ENCODE measurements at places on chromosomes 1 and 21.

GRCh38 chr1:181179987-181180365, 91.5 kb downstream of the IER5 start:
- no peak for DNase-seq

DNA sequence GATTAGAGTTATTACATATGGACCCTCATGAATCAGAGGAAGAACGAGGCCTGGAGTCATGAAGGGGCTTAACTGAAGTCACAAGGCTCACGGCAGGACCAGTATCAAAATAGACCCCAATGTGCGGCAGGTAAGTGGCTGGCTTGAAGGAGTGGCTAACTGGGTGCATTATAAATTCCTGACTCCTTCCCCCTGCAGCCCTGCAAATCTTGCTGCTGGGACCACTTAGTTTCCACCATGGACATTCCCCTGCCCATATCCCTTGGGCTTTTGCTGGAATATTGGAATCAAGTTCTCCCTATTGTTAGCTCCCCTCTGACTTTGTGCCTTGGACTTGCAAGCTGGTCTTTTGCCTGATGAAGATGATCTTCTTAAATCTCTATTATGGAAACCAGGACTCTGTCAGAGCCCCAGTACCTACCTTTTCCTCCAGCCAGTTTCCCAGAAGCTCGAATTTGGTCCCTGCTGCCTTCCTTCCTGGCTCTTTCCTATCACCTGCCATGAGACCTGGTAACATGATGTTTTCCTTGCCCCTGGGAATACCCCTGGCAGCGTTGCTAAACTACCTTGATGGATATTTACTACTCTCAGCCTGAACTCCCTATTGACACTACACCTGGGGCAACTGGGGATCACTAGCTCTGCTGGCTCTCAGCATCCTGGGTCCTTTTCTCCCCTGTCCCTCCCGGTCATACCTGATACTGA, 156.0 kb upstream of the JUN start:
- DNase-seq, result no peak

GRCh38 chr1:57848406-57848805, 424.5 kb upstream of the DAB1 start:
- DNase-seq, result no peak

- no peak for DNase-seq
Measured at GRCh38 chr1:155529929-155530328, 32.7 kb downstream of the ASH1L start.

DNA sequence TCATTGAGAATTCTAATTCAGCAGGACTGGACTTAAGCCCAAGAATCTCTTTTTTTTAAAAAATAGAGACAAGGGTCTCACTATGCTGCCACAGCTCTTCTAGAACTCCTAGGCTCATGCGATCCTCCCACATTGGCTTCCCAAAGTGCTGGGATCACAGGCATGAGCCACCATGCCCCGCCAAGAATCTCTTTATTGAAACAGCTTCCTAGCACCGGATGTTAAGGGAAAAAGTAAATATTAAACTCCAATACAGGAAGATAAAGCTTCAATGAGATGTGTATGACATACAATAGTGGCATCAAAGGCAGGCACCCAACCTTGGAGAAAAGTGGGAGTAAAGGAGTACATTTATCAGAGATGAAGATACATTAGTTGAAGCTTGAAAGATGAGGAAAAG, 25.5 kb downstream of the PUM1 start:
- DNase-seq, result no peak

- no peak for DNase-seq
Measured at GRCh38 chr1:105386489-105386888, 1636.8 kb downstream of the AMY1C start.

GRCh38 chr1:219189952-219190351, 16.3 kb downstream of the LYPLAL1 start:
- DNase-seq, result no peak

GRCh38 chr1:44405798-44406736, 1.0 kb downstream of the RNF220 start:
- no peak for DNase-seq

GRCh38 chr1:200134116-200134515, 106.6 kb downstream of the NR5A2 start:
- DNase-seq, result no peak

GRCh38 chr1:152739841-152740240, 18.0 kb upstream of the KPRP start:
- DNase-seq, result no peak

DNA sequence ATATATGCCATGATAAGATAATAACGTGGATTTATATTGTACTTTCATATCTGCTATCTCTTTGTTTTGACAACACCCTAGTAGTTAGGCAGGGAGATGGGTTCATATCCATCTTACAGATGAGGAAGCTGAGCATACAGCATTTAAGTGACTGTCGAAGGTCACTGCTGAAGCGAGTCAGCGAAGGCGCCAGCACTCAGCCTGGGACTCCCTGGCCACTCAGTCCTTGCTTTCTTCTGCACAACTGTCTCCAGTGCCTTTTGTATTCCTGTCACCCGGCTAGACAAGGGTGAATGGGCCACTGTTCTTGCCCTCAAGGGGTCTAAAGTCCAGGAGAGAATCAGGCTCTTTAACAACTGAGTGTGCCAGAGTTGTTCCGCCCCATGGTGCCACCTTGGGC, 3.1 kb downstream of the ARHGEF10L start:
- no peak for DNase-seq

DNA sequence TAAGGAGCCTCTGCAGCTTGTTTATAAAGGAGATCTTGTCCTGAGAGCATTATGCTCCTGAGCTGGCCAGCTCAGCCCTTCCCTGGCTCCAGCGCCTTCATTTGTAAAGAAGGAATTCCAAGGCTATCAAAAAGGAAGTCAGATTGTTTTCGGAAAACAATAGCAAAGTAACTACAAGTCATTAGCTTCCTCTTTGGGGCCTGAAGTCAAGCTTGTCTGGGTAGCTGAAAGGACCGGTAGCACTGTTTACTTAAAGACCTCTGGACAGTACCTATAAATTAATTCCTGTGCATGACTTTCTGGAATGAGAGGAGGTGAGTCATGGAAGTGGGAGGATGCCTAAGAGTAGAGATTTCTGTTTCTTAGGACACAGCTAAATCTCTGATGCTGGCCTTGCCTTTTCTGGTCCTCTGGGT, 20.7 kb upstream of the GJA5 start:
- DNase-seq, result no peak

DNA sequence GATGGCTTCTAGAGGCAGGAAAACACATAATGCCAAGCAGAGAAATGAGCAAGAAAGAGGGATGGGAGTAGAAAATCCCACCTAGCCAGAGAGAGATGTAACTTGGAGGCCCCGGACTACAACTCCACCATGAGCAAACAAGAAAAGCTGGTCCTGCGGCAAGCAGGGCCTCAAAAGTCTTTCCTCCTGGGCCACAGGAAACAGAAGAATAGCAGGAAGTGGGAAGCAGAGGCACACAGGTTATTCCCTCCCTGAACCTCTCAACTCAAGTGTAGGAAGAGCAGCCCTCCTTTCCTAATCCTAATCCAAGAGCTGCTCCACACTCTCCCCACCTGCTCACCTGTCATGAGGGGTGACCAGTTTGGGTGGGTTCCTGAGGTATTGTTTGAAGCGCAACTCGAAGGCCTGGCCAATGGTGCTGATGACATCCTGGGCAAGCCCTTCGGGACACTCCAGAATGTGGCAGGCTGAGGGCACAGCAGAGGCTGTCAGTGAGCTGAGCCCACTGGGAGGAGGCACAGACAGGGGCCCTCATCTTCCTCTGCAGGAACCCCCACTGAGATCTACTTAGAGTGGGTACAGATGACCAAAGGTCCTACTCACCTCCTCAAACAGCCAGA, 3.1 kb downstream of the SHC1 start:
- DNase-seq, result no peak

GRCh38 chr1:65918564-65918963, 125.9 kb downstream of the PDE4B start:
- DNase-seq, result no peak

GRCh38 chr1:181043025-181043888, 9.5 kb downstream of the MR1 start:
- no peak for DNase-seq

DNA sequence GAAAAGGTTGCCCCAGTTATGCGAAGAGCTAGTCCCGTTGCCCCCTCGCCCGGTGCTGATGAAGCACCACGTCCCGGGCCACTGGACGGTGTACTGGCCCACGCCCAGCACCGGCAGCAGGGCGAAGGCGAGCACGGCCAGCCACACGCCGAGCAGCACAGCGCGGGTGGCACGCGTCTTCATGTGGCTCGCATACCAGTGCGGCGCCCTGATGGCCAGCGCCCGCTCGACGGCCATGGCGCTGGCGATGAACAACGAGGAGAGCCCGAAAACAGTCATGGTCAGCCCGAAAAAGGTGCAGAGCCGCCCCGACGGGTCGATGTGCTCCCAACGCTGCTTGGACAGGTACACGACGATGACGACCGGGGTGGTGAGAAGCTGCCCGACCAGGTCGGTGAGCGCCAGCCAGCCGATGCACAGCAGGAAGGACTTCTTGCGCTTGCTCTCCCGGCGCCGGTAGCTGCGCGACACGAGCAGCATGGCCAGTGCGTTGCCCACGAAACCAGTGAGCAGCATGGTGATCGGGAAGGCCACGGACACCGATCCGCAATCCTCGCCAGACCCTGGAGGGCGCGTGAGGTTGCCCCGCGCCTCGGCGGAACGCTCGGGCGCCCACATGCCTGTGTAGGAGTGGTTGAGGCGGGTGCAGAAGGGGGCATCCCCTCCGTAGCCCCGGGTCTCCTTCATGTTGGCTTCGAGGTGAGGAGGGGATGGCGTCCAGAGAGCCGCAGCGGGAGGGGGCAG, 553 bp downstream of the PTGER3 start:
- no peak for DNase-seq

GRCh38 chr1:187051618-187052232, 223.0 kb downstream of the PLA2G4A start:
- no peak for DNase-seq

DNA sequence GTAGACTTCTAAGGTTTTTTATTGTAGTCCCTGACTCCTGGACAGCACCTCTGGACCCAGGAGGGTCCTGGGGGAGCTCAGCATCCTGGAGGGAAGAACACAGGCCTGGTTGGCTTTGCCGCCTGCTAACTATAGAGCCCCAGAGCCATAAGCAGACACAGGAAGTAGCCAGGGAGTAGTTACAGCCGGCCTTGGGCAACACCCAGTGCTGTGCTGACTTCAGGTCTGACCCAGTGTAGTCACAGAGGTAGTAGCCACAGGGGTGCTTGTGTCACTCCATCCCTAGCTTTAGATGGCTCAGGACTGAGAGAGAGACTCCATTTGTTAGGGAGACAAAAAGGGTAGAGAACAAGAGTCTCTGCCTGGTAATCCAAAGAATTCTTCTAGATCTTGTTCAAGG, 21.9 kb downstream of the MCOLN2 start:
- no peak for DNase-seq

DNA sequence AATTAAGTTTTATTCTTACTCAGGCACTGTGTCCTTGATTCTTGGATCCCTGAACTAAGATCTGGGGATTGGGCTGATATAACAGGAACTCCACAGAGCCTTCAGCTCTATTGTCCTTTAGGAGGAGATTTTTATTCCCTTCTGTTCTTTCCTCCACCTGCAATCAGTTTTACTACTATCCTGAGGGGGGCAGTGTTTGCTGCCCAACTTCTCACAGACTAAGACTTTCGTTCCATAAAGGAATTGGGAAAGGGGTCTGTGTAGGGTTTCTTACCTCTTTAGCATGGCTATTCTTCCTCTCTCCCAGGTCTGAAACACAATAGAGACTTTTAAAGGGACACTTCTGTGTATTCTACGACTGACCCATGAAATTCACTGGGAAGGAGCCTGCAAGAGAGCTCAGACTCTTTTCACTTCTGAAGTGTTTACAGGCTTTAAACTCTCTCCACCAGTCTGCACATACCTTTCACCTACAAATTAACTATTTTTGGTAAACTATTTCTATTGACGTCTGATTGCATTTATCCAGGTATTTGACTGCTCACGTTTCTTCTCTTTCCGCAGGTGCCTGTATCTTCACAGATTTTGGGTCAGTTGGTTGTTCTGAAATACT, 103.3 kb upstream of the DEPDC1 start:
- no peak for DNase-seq

- no peak for DNase-seq
Measured at GRCh38 chr1:58968360-58968952, 184.6 kb upstream of the JUN start.

- DNase-seq, result no peak
Measured at GRCh38 chr1:103514920-103515503, 10.5 kb upstream of the RNPC3 start.

- DNase-seq, result no peak
Measured at GRCh38 chr21:33937931-33938339, 22.3 kb upstream of the ATP5PO start.

DNA sequence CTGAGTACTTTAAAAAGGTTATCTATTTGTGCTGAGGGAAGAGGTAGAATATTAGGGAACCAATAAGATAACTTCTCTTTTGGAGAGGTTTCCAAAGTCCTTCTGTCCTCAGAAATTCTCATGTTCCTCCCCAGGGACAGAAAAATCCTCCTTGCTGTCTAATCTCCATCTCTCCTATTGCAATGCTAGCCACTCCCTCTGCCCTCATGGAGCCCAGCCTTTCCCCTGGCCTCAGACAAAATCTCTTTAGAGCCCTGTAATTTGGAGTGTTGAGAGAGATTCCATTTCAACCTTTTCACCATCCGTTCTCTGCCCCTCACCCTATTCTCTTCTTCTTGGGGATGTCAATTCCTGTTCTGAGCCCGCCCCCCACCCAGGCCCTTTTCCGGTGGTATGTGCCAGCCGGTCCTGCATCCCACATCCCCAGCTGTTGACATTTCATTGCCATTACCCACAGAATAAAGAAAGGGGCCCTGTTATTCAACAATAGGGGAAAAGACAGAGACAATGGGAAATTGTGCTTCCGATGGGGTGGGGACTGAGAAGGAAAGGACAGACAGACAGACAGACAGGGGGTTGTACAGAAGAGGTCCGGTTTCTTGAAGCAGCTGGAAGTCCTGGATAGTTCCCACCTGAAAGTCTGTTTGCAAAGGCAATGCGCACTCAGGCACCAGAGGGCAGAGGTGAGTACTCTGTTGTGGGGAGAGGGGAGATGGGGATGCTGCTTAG, at the start of gene HAPLN2:
HAPLN2 (plus strand) TSS at position 563 of the 729 bp plus-strand sequence. CDS start 4,076 bp downstream, outside the sequence.
- no peak for DNase-seq

- DNase-seq, result no peak
Measured at GRCh38 chr1:207181847-207182246, 77.8 kb downstream of the C4BPA start.

- no peak for DNase-seq
Measured at GRCh38 chr1:1437904-1438376, 2.5 kb downstream of the VWA1 start.

DNA sequence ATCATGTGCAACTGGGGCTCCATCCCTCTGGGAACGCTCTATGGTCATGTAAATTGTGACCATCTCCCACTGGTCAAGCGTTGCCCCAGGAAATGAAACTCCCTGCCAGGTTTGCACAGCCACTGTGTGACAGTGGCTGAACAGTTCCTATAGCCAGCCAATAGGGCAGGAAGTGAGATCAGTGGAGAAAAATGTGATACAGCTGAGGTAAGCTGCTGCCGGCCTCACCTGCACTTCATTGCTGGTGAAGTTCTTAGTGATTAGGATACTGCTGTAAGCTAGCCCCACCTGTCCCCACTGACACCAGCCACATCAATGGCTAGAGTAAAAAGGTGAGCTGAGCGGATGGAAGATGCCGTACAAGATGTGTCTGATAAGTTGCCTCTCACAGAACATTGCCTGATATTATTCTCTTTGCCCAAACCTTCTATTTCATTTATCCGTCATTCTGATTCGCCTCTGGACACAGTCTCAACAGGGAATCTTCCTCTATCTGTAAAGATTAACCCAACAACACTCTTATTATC, 38.4 kb upstream of the CDC42BPA start:
- no peak for DNase-seq
